ENCODE measurements at places on chromosomes 16 and 17.

- DNase-seq, result no peak
Measured at GRCh38 chr16:11583166-11583565, 3.6 kb downstream of the LITAF start.

- no peak for DNase-seq
Measured at GRCh38 chr16:5715155-5715554, 617.6 kb upstream of the EEF2KMT start.

- DNase-seq, result no peak
Measured at GRCh38 chr16:79165506-79165905, 435.0 kb downstream of the MAF start.

DNA sequence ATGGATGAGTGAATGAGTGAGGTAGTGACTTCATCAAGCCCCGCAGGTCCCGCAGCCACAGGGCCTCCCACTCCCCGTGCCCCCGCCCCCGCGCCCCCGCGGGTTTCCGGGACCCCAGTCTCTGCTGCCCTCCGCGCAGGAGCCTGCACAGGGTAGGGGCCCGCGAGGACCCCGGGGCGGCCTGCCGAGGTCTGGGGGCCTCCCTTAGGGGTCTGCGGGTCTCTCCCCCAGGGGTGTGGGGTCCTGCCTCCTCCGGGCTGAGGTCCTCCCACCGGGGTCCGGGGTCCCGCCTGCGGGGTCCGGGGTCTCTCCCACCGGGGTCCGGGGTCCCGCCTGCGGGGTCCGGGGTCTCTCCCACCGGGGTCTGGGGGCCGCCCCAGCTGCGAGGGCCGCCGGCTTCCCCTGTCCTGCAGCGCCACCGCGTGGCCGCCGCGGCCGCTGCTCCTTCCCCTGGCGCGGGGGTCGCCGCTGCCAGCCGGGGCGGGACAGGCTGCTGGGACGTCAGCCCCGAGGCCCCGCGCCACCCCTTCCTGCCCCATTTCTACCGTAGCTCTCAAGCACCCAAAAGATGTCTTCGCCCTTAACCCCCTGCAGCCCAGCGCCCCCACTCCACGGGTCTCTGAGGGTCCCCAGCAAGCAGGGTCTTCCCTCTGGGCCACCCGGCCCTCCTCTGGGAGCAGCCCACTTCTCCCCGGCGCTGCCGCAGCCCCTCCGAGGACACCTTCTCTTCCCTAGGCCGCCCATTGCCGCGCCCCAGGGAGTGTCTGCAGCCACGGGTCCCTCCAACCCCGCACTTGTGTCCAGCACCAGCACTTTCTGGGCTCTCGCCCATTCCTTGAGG is 10.4 kb upstream of the CHMP6 start:
- DNase-seq, result no peak

DNA sequence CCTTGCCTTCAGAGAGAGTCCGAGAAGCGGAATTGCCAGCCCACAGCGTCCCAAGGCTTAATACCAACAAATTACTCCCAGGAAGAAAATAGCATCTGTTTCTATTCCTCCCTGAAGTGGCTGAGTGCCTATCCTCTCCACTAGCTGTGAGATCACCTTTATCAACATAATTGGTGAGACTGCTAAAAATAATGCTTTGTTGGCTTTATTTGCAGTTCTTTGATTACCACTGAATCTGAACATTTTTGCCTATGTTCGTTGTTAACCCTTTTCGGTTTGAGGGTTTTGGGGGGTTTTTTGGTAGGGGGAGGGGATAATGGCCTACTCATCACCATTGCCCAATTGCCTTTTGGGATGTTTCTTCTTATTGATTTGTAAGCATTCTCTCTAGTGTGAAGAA is 31.0 kb downstream of the MMP15 start:
- no peak for DNase-seq

GRCh38 chr16:55497558-55497957 is 11.3 kb upstream of the LPCAT2 start:
- no peak for DNase-seq

- no peak for DNase-seq
Measured at GRCh38 chr16:89958068-89958467, 9.5 kb downstream of the DEF8 start.

DNA sequence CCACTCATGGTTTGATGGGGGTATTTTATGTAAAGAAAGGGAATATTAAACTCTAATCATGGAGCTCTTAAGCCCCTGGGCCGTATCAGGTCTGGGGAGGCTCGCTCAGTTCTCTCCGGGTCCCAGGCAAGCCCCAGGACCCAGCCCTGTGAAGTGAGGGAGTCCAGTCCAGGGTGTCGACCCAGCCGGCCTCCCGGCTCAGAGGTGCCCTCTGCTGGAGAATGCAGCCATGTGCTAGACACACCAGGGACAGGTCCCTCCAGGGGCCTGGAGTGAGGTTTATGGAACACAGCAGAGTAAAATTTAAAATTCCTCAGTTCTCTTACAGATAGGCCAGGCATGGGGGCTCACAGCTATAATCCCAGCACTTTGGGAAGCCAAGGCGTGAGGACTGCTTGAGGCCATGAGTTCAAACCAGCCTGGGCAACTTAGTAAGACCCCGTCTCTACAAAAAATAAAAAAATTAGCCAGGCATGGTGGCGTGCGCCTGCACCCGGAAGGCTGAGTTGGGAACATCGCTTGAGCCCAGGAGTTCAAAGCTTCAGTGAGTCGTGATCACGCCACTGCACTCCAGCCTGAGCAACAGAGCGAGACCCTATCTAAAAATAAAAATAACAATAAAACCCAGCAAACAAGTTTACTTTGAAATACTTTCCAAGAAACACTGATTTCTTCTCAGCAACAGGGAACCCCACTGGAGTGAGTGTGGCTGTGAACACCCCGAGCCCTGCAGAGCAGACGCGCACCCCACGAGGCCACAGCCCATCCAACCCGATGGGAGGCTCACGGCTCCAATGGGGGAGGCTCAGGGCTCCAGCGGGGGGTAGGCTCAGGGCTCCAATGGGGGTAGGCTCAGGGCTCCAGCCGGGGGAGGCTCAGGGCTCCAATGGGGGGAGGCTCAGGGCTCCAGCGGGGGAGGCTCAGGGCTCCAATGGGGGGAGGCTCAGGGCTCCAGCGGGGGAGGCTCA is 72.2 kb downstream of the ZNF778 start:
- DNase-seq, result peak; percentile 18

DNA sequence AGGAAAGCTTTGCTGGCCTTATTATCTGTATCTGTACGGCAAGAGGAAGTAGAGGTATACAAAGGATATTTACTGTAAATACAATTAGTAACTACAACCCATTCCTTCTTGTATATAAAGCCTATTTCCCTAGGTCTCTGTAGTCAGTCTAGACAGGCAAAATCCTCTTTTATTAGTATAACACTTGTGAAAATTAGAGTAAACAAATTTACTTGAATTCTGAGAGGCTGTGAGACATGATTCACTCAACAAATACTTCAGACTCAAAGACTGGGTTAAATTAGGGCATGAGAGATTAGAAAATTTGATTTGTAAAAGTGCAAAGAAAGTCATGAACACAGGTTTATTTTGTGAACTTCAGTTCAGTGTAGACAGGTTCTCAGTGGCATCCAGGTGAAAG is 30.9 kb upstream of the CDH8 start:
- no peak for DNase-seq

- no peak for DNase-seq
Measured at GRCh38 chr16:87460936-87461335, 31.9 kb downstream of the ZCCHC14 start.
